Liver (tissue), 10 donors: ENCODE measurements at places on chromosomes 11 and 22. TPM values are rescaled to one million over a fixed set of nuclear protein-coding genes. Genes with fewer than 3 reads are reported as not detected.

- DNase-seq = no peak
These were observed 111.7 kb downstream of the SPATA19 start for GRCh38 chr11:133733631-133734030.

The CBLIF gene
- total RNA-seq = not detected

DNA sequence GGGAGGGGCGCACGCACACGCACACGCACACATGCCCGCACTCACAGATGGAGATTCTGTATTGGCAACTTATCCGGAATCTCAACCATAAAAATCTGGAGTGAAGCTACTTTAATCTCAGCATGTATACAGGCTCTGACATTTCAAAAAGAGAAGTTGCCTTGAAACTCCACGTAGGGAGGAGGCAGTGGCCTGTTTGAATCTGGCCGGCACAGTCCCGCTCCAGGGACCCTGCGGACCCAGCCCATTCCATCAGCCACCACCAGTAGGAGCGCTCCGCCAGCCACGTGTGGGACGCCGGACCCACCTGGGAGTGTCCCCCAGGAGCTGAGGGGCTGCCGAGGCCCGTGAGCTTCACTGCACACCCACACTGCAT, 1.9 kb upstream of the SYT8 start:
- DNase-seq = no peak

The TRIM6 gene
- 5.3 TPM for total RNA-seq

GRCh38 chr11:79080551-79080950, 360.3 kb downstream of the TENM4 start:
- DNase-seq = no peak

The CNTF gene
- 1.1 TPM for total RNA-seq

DNA sequence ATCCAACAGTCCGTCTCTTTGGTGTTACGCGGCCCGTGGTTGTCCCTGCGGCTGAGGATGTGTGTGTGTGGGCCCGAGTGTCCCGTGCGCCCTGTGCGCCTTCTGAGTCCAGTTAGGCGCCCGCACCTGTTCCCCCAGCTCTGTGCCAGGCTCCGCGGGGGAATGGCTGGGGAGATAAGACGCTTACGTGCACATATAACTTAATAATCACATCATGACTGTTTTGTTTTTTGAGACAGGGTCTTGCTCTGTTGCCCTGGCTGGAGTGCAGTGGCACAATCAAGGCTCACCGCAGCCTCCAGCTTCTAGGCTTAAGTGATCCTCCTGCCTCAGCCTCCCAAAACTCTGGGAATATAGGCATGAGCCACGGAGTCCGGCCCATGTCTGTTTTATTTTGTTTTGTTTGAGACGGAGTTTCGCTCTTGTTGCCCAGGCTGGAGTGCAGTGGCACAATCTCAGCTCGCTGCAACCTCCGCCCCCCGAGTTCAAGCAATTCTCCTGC, 817 bp downstream of the ARL2 start:
- DNase-seq = no peak

DNA sequence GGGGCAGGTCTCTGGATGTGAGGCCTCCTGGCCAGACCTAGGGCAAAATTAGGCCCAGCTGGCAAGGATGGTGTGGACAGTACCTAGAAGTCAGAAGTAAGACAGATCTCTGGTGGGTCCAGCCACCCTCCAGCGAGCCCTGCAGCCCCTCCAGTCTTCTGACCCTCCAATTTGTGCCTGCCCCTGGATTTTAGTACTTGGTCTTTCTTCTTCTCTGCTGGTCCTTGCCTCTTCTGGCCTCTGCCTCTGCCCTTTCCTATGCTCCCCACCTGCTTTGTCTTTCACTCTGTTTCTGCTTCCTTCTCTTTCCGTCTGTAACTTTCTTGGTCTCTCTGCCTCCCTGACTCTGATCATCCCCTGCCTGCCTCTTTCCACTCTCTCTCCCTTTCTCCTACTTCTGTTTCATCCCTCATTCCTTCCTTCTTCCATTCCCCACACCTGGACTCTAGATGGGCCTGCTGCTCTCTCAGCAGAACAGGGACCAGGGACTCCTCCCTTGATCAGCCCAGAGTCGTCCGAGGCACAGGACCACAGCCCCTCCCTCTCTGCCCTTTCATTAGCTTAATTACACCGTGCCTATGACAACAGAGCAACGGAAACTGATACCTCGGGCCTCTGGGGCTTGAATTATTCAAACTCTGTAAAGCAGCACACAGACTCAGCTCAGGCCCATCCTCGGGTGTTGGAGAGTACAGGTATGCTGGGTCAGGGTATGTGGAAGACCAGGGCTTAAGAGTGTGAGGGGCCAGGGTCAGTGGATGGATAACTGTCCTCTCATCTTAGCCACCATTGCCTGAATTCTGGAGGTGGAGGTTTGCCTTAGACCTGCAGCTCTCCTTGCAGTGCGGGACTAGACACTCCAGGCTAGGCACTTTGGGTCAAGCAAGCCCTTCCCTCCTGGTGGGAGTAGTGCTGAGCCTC, at the start of gene CHRNA10:
Gene CHRNA10 (minus strand): TSS at position 51 of the 921 bp plus-strand sequence. CDS start 72 bp downstream, outside the sequence.
- DNase-seq = no peak

The SYCE3 gene
- total RNA-seq = 2.2 TPM

DNA sequence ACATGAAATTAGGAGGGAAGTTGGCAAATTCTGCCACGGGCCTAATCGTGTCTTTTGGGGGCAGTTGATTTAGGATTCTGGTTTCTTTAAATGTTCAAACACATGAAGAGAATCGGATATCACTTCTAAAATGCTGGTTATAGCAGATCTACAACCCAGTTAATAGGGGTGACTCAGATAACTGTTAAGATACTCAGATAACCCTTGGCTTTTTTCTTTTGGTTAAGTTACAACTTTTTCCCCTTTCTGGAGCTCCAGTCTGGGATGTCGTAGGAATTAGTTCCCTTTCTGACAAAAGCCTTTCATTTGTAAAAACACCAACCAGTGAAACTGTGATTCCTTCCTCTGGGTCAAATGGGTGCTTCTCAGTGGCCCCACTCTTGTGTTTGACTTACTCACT, 976 bp downstream of the DEPDC7 start:
- DNase-seq = no peak

The OR8A1 gene
- total RNA-seq = not detected
